K562 (cell line): ENCODE measurements at places on chromosomes 2 and 18. TPM values are rescaled to one million over a fixed set of nuclear protein-coding genes. Genes with fewer than 3 reads are reported as not detected.

The CENPA gene
- 45.6 and 51.7 TPM in 2 replicates for total RNA-seq

The LIMS3 gene
- 0.74 and 1.8 TPM in 2 replicates for total RNA-seq

The C2orf81 gene
- total RNA-seq: 0.22 TPM in 1 of 2 replicates, not detected in the other

The GALNT3 gene
- total RNA-seq: 0.13 and 0.29 TPM in 2 replicates

The SF3B6 gene
- 146 and 167 TPM in 2 replicates for total RNA-seq

The SLC40A1 gene
- total RNA-seq: 44.1 and 47.8 TPM in 2 replicates

The SERPINB3 gene
- not detected in 2 replicates for total RNA-seq
